ENCODE measurements at places on chromosomes 1 and 21.

- peak; percentile 41 for DNase-seq
These were observed 458 bp downstream of the CRABP2 start for GRCh38 chr1:156704930-156705320.

GRCh38 chr1:101136271-101136670 is 100.5 kb upstream of the S1PR1 start:
- no peak for DNase-seq

DNA sequence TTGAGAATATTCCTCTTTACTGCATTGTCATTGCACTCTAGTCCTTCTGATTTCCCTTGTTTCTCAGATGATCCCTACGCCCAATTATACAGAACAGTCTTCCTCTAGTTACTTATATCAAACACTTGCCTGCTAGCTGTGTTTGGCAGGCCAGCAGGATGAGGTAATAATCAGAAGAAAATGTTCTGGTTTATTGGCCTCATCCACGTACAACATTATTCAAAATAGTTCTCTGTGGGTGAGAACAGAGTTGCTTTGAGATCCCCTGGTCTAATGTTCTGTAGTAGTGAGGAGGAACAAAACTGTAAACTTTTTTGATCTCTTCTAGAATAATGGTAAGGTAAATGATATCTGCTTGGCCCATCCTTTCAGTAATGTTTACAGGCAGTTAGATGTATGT is 22.3 kb upstream of the C1orf105 start:
- DNase-seq: no peak

GRCh38 chr21:42012763-42013329 is 2.7 kb upstream of the ZBTB21 start:
- DNase-seq: no peak

GRCh38 chr21:43733529-43734071 is 14.7 kb downstream of the PDXK start:
- DNase-seq: peak; percentile 40

GRCh38 chr1:156615946-156616345 is 3.3 kb upstream of the HAPLN2 start:
- DNase-seq: no peak

DNA sequence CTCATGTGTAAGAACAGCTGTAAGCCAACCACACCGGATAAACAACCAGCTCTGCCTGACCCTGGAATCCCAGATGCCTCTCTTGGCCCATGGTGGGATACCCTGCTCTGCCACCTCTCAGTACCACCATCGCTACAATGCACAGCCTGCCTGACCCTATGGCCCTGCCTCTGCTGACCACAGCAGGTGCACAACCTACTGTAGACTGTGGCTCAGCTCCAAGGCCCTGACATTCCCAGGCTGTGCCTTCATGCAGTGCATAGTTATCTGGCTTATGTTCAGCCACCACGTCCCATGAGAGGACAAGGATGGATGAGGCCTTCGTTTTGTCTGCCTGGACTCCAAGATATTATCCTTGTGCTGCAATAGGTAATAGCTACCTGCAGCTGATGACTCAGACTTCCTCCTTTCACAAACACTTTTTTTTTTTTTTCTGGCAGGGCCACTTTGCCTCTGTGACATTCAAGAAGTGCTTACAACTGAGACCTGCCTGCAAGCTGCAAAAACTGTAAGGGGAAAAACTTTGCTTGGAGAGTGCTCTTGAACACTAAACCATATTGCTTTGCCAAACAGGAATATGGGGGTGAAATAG is 177.7 kb downstream of the URB2 start:
- no peak for DNase-seq

GRCh38 chr1:244154872-244155531 is 103.9 kb downstream of the ZBTB18 start:
- DNase-seq: no peak

DNA sequence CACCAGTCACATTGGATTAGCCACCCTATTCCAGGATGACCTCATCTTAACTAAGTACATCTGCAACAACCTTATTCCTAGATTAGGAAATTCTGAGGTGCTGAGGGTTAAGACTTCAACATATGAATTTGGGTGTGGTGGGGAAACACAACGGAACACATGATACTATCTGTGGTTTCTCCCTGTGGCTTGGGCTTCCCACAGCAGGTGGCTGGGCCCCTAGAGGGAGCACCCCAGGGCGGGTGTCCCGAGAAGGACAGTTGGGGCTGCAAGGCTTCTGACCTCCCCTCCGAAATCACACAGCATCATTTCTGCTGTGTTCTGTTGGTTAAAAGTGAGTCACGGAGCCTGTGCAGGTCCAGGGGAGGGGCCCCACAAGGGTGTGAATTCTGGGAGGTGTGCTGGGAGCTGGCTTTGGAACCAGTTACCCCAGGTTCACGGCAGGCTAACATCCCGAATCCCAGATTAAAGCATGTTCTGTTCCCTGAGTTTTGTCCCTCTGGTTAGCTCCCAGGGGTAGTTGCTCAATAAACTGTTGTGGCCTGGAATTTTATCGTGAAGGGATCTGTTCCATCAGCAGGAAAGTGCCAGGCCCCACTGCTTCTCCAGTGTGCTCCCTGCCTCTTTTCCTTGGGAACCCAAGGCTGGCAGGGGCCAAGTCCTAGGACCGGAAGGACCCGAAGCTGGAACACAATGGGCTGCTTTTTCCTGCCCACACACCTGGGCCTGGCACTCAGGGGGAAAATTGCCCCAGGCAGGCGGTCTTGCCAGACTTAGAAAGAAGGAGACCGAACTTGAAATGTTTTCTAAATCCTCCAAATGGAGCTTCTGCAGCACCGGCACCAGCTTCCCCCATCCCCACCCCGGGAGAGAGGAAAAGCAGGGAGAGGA is 154.0 kb upstream of the WNT4 start:
- DNase-seq: no peak

GRCh38 chr1:5329068-5329739 is 663.0 kb downstream of the NPHP4 start:
- DNase-seq: no peak

GRCh38 chr21:42868196-42868595 is 11.1 kb downstream of the WDR4 start:
- DNase-seq: no peak

DNA sequence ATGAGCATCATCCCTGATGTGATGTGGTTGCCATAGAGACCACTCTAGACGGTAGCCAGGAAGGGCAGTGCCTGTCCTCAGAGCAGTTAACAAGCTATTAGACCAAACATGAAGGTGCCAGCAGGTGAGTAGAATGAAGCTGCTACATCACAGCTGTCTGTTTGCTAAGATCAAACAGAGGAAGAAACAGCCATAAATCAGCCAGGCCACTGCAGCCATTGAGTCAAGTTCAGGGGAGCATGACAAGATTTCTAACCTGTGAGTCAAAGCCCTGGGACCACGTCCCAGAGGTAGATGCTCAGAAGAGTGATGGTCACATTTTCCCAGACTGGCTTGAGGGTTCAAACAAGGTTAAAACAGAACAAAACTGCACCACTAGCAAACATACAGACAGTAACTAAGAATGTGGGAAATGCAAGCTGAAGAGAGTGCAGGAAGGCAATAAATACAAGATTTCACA is 450.6 kb upstream of the DAB1 start:
- DNase-seq: no peak

DNA sequence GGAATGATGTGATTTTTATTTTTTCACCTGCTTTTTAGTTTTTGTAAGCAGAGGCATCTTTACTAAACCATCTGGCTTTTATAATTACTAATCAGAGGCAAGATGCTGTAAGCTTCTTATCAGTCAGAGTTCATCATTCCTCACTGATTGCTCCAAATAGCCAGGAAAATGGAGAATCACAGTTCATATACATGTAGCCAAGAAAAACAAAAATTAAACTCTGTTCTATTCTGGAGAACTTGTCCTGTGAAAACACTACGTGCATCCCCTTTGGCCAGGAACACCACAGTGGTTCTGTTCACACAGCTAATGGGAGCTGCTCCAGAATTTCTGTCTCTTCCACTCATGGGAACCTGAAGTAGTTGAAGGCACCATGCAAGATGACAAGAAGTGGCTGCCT is 725.5 kb upstream of the CHRM3 start:
- no peak for DNase-seq

GRCh38 chr21:34100337-34100736 is 27.0 kb downstream of the MRPS6 start:
- no peak for DNase-seq

DNA sequence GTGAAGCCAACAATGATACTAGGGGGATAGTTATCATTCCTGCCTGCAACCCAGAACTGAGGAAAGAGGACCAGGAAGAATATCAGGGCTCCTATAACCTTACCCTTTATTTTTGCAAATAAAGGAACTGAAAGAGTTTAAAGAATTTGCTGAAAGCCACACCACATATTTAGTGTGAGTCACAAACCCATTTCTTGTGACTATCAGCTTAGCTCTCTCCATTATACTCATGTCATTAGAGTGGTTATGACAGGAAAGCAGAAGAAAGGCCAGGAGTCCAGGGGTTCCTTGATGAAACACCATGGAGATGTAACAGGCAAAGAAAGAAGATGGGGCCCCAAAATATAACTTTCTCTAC is 141.1 kb upstream of the SAMSN1 start:
- no peak for DNase-seq

GRCh38 chr1:65422241-65423203 is 2.1 kb downstream of the LEPR start:
- no peak for DNase-seq

DNA sequence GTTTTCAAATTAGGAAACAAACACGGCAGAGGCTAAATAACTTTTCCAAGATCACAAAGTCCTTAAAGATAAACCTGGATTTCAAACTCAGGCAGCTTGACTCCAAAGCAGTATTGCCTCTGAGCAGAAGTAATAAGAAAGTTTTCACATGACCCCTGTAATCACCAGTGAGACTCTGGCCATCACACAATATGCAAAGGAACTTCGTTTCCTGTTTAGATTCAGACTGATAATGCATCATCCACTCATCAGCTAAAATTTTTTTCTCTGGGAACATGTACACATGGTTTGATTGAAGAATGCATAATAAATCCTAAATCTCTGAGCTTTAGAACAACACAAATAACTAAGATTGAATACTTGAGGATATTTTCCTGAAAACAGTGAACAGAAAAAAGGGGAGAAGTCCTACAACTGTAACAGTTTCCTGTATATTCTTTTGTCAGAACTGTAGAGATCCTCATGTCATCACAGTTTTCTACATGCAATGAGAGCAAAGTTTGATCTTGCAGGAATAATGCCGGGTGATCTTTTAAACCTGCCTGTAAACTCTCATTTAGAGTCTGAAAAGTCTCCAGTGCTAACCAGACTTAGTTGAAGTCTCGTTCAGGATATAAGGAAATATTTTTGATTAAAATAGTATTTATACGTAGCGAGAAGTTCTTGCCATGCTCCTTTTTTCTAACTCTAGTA is 225.3 kb downstream of the SPATA17 start:
- DNase-seq: no peak

DNA sequence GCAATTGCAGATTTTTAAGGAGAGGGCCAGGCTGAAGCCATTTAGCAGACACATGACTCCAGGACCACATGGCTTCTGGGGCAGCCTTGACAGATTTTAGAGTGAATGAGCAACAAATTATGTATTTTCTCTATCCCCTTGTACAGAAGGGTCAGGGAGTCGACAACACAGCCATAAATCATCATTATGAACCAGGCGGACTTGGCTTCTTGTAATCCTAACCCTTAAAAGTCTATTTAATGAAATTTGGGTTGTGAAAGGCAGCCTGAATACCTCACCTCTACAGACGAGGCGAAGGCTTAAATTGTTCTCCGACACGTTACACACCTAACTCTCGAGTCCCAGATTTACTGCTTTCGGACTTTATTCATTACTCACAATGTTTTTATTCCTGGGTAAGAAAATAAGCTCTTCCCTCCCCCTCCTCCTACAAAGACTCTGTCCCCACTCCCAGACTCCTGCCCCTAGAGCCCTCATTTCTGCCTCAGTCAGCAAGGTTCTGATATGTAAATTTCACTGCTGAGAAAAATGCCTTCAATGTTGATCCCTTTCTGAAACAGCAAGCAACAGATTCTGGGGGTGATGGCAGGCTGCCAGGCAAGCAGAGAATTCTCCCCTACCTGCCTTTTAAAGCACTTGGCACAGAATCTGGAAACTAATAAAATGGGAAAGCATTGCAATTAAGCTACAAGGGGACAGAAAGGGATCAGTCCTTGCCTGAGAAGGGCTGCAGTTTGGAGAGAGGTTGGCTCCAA is 51.6 kb downstream of the PLPP3 start:
- no peak for DNase-seq

DNA sequence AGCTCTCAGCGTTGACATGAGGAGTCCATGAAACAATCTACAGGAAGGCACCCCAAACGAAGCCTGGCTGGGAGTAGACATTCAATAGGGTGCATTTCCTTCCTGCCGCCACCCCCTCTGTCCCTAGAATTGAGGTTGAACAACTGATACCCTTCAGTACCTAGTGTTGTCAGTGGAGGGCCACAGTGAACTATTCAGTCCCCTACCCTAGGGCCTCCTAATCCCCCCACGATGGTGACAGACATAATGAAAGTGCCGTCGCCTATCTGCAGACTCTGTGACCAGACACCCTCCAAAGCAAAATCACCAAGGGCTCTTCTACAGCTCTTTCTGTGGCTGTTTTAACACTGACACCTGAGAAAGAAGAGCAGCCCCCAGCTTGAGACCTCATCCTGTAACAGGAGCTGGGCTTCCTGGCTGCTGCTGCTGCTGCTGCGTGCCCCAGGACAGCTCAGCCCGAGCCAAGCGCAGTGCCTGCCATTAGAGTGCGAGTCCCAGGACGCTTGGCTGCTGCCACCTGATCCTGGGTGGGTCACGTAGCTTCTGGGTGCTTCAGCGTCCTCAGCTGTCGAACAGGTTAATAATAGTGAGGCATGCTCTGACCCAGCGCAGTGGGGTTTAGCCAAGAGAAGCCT is 183.0 kb downstream of the ZBTB18 start:
- no peak for DNase-seq

DNA sequence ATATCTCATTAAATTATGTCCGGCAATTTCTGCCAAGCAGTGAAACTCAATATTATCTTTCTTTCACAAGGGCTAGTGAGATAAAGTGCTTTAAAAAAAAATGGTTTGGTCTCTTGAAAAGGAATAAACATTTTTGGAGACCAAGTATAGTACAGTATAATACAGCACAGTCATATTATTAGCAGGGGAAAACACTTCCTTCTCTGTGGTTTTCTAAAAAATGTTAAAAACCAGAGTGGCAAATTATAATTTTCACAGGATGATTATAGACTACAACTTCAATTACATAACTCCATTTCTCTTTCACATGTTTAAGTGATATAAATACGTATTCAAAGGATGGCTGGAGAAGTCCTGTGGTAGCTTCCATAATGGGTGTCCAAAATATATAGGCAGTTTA is 170.3 kb upstream of the DMRTA2 start:
- DNase-seq: no peak

Data from activated T-helper 9 cell treated with anti-CD3 and anti-CD28 coated beads, Interleukin-2, amount 50 U/mL, for 16 hours (primary cell).